ENCODE measurements at places on chromosomes 4 and X.

GRCh38 chr4:185536411-185536709 is 1.1 kb upstream of the PDLIM3 start:
- DNase-seq = peak; percentile 51

GRCh38 chr4:80311130-80311529 is 24.4 kb upstream of the CFAP299 start:
- DNase-seq = no peak

DNA sequence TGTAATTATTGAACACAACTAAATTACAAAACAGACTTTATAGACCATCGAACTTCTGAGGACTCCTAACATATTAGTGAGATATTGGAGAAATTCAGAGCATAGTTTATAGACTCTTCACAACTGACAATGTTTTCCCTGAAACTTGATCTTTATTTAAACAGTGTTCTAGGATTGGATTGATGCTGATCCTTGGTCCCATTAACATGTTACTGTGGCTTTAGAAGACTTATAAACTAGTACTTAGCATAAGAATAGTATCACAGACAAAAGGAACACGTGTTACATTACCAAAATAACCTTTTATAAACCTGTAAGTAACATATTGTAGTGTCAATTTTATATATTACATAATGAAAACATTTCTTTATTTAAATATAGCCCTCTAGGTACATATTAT is 689.6 kb downstream of the CCSER1 start:
- DNase-seq = no peak

DNA sequence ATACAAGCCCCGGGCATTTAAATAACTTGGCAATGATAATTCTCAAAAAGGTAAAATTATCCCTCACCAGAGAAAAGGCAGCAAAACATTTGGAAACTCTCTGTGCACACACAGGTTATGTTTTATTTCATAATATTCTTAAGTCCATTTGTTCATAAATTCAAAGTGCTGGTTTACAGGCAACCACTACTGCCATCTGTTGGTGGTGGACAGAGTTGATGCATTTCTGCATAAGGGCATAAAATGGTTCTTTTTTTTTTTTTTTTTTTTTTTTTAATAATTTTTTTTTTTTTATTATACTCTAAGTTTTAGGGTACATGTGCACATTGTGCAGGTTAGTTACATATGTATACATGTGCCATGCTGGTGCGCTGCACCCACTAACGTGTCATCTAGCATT is 31.5 kb upstream of the IL21 start:
- peak; percentile 68 for DNase-seq

DNA sequence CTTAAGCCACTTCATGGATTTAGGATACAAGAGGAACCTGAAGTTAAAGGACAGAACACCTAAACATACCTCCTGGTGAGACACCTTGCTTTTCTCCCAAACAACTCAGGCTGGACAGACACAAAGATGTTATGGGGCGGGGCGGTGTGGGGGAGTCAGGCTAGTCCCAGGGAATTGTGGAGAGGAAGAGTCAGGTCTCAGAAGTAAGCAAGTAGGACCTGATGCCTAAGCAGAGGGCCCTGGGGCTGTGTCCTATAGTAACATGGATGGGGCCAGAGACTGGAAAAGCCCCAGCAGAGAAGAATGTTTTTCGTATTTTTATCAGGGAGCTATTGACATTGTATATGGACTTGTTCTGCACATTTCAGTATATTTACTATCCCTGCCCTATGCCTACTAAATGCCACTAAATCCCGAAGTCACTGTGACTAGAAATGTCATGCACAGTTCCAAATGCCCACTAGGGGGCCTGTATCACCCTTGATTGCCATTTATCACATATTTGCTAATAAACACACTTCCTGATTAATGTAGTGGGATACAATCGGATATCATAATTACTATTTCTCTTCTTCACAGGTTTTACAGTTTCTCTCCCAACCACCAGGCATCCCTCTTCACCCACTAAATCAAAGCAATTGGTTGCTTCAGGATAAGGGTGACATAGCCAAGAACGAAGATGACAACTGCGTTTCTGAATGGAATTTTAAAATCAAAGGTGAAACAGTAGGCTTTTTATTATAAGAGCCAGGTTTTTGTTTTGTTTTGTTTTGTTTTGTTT is 23.8 kb upstream of the ARHGAP10 start:
- DNase-seq = peak; percentile 62

GRCh38 chr4:31100536-31100935 is 380.4 kb downstream of the PCDH7 start:
- DNase-seq = no peak

GRCh38 chrX:17164941-17165340 is 210.1 kb upstream of the NHS start:
- no peak for DNase-seq

DNA sequence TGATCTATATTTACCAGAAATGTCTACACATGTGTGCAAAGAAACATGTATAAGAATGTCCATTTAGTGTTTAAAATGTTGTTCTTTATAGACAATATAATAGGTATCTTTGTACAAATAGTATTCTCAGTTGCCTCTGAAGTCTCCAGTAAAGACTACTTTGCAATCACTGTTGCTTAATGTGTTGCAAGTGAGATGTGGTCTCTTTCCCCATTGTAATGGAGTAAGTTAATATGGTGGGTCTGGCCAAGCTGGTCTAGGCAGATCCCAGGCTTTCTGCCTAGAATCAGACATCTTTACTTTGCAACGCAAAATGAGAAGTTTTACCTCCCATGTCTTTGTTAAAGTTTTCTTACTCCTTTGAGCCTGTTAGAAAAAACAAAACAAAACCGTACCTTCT is 144.8 kb downstream of the GABRA3 start:
- no peak for DNase-seq

DNA sequence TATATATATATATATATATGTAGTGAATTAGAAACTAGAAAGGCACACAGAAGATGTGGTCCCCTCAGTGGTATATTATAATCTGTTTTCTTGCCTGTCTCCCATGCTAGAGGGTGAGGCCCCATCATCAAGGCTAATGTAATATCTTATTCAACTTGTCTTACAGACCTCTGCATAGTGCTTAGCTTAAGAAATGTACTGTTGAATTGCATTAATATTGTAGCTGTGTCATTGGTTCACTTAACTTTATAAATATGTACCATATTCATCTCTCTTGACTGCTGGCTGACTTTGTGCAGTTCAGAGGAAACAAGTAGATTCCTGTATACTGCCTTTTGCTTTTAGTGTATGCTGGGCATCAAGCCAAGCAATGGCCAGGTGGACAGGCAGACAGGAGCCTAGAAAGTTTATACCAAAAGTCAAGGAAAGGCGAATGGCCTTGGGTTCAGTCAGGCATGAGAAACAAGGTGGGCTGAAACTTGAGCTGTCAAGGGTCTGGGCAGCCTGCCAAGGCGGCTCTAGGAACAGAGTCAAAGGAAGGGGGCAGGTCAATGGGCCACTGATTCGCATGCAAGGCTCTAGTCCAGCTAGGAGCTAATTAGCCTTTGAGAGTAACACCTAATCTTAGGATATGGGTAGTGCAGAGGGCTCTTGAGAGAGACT is 78.8 kb upstream of the LEF1 start:
- DNase-seq = no peak

DNA sequence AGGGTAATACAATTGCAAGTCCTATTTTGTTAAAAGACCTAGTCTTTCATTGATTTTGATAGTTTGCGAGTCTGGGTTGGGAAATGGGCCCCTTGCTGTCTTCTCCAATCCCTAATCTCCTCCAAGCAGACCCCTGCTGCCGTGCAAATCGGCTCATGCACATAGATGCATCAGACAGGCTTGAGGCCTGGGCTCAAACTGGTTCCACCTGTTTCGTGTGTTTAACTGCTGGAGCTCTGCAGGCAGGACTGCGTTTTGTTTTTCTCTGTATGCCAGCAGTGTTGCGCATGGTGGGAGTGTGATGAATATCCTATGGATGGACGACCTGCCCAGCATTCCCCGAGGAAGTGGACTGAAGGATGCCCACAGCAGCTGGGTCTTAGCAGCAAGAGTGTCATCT is 133.9 kb downstream of the PDGFRA start:
- no peak for DNase-seq

- no peak for DNase-seq
Measured at GRCh38 chr4:89641367-89641687, 195.6 kb downstream of the SNCA start.

DNA sequence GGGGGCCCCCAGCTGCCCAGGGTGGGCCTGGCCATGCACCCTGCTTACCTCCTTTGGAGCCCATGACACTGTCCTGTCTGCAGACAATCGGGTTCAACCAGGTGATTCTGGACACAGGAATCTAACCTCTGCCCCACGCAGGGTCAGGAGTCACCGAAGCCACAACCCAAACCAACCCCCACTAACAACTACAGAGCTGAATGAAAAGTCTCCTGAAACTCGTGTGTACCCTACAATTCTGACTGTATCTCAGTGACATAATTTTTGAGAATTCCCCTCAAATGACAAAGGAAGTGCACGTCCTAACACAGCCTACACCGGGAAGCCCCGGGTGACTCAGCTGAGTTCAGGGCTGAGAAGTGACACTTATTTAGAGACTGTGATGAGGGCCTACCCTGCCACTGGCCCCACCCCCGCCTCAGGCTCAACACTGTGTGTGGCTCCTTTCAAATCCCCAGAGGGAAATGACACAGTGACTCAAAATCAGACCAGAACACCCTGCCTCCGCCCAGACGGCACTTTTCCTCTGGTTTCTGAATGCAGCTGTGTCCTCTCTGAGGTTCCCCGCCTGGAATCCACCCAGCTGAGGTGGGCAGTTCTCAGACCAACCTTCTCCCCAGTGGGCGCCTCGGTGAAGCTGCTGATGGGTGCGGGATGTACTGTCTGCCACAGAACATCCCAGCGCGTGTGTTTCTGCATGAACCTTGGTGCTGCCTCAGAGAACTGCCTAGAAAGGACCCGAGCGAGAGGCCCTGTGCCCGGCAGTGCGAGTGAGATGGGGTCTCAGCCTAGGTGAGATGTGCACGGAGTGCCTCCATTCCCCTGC is 9.9 kb downstream of the TNIP2 start:
- DNase-seq = no peak

DNA sequence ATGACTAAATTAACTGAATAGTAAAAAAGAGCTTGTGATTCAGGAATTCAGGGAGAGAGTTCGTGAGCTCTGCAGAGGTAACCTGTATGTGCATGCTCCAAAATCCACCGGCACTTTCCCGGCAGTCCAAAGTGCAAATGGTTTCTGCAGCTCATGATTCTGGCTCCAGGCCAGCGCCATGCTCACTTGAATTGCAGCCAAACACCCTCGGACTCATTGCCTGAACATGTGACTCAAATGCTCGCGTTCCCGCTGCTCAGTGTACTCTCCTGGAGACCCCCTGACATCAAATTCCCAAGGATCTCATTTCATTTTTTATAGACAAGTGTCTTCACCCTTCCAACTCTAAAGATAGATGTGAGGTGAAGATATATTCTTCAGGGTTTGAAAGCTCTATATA is 44.1 kb upstream of the SH3RF1 start:
- DNase-seq = peak; percentile 37

DNA sequence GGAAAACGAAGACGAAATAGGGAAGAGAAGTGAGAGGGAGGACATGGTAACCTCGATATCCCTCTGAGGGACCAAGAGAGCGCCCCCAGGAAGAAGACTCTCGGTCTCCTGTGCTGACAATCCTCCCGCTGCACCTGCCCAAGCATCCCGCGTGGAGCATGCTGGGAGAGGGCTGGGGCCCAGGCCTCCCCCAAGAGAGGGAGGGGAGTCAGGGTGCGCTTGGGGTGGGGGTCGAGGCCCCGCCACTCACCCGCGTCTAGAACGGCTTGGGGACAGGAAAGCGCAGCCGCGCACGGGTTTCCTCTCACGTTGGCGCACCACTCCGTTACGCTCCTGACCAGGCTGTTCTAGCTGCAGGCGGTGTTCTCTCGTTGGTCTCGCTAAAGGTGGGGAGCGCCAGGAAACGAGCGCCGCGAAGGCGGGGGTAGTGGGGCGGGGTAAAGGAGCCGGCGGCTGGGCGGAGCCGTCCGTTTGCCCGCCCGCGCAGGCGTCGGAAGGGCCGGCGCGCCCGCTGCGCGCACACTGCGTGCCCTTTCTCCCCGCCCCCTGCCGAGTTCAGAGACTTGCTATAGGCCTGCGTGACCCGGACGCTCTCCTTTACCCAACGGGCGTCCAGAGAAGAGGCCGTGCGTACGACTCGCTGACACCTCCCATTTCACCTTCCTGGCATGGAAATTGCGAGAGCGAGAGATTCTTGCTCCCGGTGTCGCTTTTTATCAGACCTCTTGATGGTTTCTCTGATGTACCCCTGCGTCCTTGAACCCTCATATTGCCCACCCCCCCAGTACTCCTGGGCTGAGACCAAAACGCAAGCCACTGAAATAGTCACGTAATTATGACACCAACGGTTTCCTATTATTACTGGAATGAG is at the start of gene C1GALT1C1:
Gene C1GALT1C1 (minus strand): TSS at position 388 of the 871 bp plus-strand sequence. CDS start 2,888 bp downstream, outside the sequence.
- peak; percentile 94 for DNase-seq

GRCh38 chr4:185392156-185392555 is 3.6 kb downstream of the LRP2BP start:
- DNase-seq = no peak

DNA sequence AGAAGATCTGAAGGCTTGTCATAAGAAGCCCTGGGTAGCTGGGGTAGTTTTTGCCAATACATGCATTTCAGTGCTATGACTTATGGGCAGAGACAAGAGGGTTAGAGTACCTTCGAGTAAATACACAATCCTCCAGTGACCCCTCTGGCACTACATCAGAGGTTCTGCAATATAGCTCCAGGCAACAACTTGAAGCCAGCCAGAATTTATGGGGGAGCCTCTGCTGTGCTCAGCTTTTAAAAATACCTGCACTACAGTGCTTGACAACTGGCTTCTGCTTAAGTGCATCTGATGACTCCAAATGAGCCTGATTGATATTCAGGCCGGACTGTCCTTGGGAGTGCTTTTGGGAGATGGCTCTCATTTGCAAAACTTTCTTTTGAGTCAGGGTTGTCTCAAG is 44.9 kb upstream of the SMAD1 start:
- no peak for DNase-seq

DNA sequence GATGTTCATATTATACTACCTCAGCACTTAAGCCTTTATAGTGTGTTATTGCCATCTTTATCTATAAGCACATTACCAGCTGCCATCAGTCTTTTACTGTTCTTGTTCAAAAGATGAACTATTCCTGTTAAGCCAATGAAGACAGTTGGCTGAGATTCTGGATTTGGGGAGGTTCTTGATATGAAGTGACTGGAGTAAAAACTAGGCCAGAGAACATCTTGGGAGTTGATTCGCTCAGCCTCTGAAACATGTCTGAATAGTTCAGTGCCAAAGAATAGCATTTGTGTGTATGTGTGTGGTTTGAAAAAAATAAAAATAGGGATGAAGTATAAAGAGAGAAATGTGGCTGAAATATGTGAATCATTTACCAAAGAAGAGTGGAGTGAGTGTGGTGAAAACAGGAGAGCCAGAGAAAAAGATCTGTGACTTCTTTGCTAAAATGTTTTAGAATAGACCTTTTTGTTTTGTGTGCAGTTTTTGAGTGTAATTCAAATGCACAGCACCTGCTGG is 15.2 kb downstream of the EXOC1 start:
- no peak for DNase-seq

GRCh38 chr4:183141997-183142396 is 42.9 kb downstream of the WWC2 start:
- DNase-seq = no peak

DNA sequence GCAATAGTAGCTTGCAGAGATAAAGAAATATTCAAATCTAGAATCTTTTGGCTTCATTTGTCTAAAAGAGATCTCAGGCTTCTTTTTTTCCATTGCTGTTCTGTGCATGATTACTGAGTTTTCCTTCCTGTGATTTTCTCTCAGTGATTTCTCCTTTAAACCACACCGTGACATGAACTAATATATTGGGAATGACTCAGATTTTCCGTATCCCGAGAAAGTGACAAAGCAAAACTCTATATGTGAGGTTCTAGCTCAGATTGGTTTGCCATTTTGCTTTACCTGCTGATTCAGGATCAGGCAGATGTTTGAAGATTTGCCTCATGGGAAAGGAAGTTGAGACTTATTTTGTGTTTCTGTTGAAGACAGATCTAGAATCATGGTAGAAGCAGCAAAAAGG is 59.4 kb downstream of the MTHFD2L start:
- DNase-seq = no peak

Measured in SK-MEL-5 (cell line).